Activated naive CD4-positive, alpha-beta T cell treated with anti-CD3 and anti-CD28 coated beads for 36 hours (primary cell): ENCODE measurements at places on chromosomes 5 and 9. TPM values are rescaled to one million over a fixed set of nuclear protein-coding genes. Genes with fewer than 3 reads are reported as not detected.

GRCh38 chr5:106106384-106106783 lies 1564.4 kb downstream of the EFNA5 start:
- no peak for DNase-seq

Gene NR5A1
- total RNA-seq = not detected

Gene SLC36A2
- total RNA-seq = not detected

DNA sequence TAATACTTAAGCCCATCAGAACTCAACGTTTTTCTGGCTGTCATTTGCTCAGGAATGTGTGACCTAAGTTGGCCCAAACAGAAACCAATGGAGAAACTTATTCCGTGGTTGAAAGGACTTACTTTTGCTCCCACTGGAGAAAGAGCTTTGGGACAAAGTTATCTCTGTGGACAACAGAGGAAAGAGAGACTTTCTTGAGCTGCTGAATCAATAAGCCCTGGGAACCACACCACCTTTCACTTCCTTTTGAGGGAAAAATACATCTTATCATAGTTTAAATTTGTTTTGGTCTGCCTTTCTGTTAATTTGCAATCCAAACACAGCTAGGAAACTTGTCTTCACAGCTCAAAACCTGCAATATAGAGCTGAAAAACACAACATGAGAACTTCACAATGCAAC lies 62.8 kb upstream of the VCAN start:
- no peak for DNase-seq

DNA sequence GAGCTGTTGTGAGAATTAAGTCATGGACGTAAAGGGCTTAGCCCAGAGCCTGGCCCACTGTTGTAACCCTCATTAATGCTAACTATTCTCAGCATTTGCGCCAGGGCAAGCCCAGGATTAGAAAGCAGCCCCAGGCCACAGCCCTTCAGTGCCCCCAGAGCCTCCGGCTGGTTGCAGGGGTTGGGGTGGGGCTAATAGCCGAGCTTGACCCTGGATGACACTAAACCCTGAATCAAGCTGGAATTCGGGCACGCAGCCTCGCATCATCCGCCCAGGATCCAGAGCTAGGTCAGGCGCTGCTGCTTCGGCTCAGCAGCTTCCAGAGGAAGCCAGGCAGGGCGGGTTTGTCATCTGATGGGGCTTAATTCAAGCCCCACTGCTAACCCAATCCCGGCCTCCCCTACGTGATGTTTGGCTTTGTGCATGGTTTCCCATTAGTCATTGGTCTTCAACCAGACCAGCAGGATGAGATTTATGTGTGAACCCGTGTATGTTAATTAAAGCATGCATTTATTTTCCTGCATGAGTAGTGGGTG lies 1.2 kb upstream of the MEGF9 start:
- no peak for DNase-seq

- peak; percentile 61 for DNase-seq
Measured at GRCh38 chr5:98768160-98768959, 5.1 kb upstream of the RGMB start.

DNA sequence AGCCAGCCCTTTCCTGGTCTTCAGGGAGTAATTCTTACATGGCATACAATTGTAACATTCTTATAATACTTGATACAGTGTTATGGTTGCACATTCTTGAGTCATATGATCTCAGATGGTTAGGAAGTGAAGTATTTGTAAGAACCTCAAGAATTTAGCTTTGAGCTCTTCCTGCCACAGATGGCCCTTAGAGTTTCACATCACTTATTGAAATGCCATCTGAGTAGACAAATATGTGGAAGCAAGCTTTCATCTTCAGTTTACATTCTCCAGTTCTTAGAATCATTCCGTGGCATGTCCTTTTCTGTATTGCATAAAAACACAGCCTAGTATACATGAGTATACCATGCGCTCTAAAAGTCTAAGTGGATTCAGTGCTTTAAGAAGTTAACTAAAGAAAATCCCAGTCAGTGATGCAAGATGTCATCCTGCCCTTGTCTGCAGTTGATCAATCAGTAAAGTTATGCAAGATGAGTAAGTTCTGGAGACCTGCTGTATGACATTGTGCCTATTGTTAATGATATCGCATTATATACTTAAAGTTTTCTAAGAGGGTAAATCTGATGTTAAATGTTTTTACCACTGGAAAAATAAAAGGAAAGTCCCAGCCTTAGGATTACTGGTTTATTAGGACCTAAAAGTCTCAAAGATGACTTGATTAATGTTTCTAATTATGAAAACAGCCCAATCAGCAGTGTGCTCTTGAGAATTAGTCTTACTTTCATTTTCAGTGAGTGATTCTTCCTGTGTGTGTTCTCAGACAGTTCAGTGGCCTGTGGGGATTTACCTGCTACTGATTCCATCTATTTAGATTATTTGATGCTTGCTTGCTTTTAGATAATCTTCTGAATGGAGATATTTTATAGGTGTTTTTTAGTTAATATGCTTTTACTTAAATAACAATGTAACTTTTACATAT lies 29.4 kb downstream of the RHOBTB3 start:
- peak; percentile 48 for DNase-seq

DNA sequence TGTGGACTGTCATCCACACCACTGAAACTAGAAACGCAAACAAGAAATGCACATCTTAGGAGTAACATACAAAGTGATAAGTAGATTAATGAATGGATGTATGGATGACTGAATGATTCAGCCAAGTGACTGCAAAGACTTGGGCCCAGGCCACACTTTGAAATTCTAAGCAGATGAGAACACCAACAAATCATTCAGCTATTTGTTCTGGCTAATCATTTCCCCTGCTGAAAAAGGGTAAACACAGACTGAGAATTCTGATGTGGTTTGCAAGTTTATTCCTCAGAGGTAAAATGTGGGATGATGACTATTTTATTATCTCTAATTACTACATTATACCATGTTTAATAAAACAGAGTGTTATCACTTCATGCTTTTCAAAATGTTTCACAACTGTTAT lies 163.2 kb upstream of the ADAMTS16 start:
- DNase-seq = no peak

- DNase-seq = no peak
Measured at GRCh38 chr5:32190095-32190494, 16.0 kb upstream of the GOLPH3 start.

Gene GPX8
- total RNA-seq = not detected
